GM12891 (cell line): ENCODE measurements at places on chromosomes 7 and 10.

DNA sequence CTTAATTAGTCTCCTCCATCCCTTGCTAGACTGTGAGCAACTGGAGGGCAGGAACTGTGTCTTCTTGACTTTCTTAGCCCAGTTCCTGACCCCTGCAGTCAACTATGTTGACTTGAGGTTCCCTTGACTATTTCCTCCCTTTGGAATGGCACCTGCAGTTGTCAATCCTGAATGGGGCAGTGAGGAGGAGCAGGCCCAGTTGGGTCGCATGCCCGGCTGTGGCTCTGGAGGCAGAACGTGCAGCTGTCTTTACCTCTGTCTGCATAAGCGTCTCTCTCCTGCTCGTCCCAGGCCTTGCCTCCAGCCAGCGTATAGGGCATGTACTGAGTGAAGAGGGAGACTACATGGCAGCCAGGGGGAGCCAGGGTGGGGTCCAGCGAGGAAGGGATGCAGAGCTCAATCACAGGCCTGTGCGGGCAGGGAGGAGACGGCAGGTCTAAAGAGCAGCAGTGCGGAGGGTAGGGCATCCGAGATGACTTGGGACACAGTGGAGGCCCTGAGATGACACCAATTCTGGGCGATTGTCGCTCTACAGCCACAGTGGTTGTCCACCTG is 26.8 kb downstream of the PYROXD2 start:
- no peak for DNase-seq

DNA sequence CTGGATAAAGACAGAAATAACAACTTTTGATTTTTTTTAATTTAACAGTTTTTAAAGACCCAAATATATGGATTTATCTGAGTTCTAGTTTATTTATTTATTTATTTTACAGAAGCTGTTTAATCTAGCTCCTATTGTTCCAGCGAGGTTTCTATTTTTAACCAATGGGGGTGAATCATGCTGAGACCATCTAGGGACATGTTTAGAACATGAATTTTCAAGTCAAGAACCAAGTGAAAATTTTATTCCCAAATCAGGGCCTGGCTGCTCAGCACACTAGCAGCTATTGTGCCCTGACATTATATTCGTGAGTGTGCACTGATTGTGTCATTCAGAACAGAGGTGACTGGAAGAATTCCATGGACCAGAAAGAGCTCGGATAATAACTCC is 24.6 kb upstream of the MPP7 start:
- no peak for DNase-seq

GRCh38 chr10:110317866-110318850 is 13.4 kb upstream of the SMNDC1 start:
- no peak for DNase-seq

DNA sequence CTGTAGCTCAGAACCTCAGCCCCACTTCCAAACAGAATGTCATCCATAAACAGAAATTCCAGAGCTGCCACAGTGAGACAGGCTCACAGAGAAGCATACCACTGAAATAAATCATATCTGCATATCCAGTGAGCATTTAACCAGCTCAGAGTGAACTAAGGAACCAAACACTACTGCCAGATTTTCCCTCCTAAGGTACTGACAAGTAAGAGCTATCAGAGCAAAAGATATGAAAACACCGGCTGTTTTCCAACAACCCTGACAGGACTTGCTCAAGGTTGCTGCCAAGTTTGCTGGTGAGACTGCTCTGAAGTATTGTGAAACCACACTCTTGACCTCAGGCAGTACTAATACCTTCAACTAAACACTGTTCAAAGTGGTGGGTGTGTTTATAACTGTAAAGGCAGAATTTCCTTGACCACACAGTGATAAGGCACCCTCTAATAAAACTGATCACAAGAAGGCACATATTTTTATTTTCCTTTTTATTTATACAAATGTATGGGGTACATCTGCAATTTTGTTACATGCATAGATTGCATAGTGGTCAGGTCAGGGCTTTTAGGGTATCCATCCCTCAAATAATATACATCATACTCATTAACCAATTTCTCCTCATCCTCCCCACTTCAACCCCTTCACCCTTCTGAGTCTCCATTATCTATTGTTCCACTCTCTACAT is 18.3 kb downstream of the SGMS1 start:
- no peak for DNase-seq

GRCh38 chr7:123773481-123773880 is 24.7 kb upstream of the WASL start:
- no peak for DNase-seq

- DNase-seq: no peak
These were observed 249.8 kb upstream of the VSTM2A start for GRCh38 chr7:54292171-54292925.

- DNase-seq: no peak
These were observed 3.6 kb upstream of the ALOX5 start for GRCh38 chr10:45370202-45370955.

- no peak for DNase-seq
These were observed 162.2 kb downstream of the MYOF start for GRCh38 chr10:93319896-93320295.

DNA sequence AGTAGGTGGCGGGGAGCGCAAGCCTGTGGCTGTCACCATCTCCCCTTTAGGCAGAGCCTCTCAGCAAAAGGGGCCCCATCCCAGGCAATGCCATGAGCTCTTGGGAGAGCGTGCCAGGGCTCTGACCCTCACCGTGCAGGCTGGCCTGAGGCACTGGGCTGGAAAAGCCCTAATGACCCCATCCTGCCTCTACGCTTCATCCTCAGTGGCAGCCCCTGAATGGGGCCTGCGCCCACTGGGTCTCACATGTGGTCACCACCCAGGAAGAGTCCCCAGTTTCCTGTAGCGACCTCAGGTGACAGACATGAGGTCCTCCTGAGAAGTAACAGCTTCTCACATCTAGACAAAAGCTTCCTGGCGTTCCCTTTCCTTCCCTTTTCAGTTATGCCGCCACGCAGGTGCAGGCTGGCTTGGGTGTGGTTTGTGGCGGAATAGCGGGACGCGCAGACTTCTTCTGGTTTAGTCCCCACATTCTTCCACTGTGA is 59.2 kb downstream of the CLEC2L start:
- no peak for DNase-seq

DNA sequence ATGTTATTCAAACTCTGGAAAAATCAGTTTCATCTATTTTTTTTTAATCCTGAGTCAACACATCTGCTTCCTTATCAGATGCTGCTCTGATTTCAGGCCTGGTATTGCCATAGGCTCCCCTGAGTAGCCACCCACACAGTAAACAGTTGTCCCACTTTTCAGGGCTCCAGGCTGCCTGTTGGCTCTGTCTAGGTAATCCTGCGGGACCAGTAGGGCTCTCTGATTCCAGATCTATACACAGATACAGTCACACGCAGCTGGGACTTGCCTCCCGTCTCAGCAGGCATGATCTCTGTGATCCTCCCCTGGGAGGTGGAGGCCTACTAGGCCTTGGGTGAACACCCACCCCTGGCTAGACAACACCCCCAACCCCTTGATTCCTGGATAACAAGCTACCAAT is 206.1 kb downstream of the CREB5 start:
- no peak for DNase-seq

GRCh38 chr10:24039315-24039714 is 169.6 kb upstream of the KIAA1217 start:
- DNase-seq: no peak

DNA sequence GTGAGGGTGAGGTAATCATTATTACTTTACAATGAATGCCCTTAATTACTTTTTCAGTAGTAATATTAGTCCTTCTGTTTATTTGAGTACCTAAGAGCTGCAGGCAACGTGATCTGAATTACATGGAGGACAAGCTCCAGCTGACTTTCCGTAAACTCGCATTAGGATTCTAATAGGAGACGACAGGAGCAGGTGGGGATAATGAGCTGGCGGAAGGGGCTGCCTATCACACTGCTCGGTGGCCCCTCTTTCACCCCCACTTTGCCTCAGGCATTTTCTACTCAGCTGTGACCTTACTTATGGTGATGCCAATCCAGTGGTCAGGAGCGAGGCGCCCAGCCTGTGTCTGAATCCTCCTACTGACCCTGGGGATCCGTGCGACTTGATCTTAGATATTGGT is at the start of gene C7orf33:
C7orf33 (plus strand) TSS at position 296 of the 400 bp plus-strand sequence. CDS start 160 bp downstream, outside the sequence.
- DNase-seq: no peak

GRCh38 chr10:91690412-91690811 is 57.5 kb upstream of the PPP1R3C start:
- DNase-seq: no peak

- no peak for DNase-seq
These were observed 36.3 kb downstream of the LAMB4 start for GRCh38 chr7:108093851-108094331.

- no peak for DNase-seq
These were observed 692.6 kb downstream of the SUGCT start for GRCh38 chr7:40827222-40828085.

GRCh38 chr10:114367351-114368056 is 36.8 kb downstream of the AFAP1L2 start:
- DNase-seq: no peak

GRCh38 chr7:94223375-94224084 is 171.2 kb upstream of the COL1A2 start:
- DNase-seq: no peak

DNA sequence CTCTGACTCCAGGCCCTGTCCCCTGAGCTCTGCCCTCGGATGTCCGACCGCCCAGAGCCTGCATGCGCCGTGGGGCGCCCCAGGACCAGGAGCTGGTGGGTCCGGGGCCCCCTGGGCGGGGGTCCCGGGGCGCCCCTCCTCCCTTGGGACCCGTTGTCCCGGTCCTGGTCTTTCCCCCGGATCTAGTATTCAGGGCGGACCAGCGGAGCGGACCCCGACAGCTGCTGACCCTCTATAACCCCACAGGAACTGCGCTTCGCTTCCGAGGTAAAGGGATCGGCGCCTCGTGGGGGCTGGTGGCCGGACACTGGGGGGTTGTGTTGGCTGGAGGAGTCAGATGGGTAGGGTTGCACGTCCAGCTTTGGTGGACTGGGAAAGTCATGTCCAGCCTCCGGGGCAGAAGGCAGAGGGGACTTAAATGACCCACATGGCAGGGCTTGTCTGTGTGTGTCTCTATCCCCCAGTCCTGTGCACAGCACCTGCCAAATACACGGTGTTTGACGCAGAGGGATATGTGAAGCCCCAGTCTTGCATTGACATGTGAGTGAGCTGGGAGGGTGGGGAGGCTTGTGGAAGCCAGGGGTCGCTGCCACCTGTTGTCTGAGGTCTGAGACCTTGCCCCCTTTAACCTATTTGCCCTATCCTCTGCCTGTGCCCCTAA is 520 bp downstream of the MOSPD3 start:
- no peak for DNase-seq

GRCh38 chr10:116737627-116738327 is 4.6 kb downstream of the HSPA12A start:
- no peak for DNase-seq

DNA sequence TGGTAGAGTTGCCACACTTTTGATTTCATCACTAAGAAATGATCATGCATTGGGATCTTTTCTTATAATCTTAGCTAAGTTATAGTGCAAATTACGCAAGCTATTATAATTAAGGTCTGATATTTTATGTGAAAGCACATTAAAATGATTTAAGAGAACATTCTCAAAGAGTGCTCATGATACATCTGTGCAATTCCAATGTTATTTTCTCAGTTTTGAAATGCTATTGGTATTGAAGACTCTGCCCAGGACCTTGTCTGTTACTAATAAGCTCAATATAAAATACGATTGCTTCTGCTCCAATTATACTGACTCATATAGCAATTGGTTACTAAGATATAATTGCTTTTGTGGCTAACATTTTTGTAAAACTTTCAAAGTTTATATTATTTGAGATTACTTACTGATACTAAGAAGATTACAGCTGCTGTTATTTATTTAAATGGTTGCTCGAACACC is 180.9 kb downstream of the ADAM12 start:
- DNase-seq: no peak

- DNase-seq: no peak
These were observed 102.4 kb upstream of the VWC2 start for GRCh38 chr7:49670991-49671390.

- no peak for DNase-seq
These were observed 78.0 kb upstream of the EGR2 start for GRCh38 chr10:62894156-62894555.

DNA sequence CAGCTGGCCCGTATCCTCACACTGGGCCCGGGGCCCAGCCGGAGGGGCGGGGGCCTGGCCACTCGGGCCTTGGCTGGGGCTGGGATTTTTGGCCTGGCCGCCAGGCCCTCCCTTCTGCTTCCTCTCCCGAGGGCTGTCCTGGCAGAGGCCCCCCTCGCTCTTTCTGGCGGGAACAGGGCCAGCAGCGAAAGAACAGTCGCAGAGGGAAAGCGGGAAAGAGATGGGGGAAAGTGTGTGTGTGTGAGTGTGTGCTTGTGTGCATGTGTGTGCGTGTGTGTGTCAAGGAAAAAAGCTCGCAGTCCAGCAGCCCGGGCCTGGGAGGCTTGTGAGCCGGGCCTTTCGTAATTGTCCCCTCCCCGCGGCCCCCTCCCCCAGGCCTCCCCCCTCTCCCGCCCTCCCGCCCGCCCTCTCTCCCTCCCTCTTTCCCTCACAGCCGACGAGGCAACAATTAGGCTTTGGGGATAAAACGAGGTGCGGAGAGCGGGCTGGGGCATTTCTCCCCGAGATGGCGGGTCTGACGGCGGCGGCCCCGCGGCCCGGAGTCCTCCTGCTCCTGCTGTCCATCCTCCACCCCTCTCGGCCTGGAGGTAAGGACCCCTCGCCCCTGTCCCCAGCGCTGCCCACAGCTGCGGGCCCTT is at the start of gene ELN:
ELN (plus strand) TSS at position 491 of the 638 bp plus-strand sequence; CDS start at position 506, 15 bp downstream.
- no peak for DNase-seq

DNA sequence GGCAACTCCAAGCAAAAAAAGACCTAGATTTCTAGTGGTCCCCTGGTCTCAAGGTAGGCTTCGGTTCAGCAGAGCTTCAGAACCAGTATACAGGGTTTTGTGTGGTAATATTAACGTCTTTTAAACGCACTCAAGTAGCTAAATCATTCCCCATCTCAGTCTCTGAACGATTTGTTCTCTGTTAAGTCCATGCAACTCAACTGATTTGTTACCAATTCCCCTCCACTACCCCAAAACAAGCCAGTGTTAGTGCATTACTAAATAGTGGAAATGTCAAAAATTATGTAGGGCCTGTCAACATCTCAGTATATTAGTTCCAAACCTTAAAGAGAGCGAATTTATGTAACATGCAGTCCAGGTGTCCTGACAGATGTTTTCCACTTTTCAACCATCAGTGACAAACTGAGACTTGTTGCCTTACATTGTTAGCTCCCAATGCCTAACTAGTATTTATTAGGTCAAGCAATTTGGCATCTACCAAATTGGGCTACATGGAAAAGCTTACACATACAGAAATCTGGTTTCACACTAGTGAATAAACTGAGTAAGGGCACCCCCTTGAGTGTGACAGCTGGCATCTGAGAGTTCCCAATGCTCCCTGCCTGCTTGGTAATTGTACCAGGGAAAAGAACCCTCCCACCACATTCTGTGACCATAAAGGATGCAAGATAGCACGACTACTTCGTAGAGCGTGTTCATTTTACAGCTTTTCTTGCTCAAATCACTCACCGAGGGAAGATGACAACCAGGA is 12.2 kb downstream of the HNRNPA2B1 start:
- no peak for DNase-seq

GRCh38 chr7:141397236-141398163 is 153.7 kb upstream of the AGK start:
- DNase-seq: no peak

GRCh38 chr7:157805713-157806112 is 468.9 kb downstream of the DNAJB6 start:
- no peak for DNase-seq
